ENCODE measurements at places on chromosomes 4 and X.

DNA sequence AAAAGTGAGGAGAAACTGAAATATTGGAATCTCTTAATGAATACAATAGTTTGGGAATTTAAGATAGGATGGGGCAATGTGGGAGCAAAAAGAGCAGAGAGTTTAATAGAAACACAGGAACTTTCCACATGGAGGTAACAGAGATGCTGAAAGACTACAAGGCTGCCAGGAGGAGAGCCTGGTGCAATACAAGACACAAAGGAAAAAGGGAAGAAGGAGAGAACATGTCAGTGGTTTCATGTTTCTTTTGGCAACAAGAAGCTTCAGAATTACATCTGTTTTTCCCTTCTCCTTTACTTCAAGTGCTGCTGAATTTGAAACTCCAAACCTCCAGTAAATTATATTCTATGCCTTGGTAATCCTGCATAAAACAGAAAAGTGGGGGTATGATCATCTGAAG lies 474.3 kb downstream of the FAT4 start:
- DNase-seq = no peak

- no peak for DNase-seq
Observed at GRCh38 chrX:118174516-118175098, 58.0 kb upstream of the KLHL13 start.

- no peak for DNase-seq
Observed at GRCh38 chr4:109125084-109125483, 177.4 kb downstream of the COL25A1 start.

DNA sequence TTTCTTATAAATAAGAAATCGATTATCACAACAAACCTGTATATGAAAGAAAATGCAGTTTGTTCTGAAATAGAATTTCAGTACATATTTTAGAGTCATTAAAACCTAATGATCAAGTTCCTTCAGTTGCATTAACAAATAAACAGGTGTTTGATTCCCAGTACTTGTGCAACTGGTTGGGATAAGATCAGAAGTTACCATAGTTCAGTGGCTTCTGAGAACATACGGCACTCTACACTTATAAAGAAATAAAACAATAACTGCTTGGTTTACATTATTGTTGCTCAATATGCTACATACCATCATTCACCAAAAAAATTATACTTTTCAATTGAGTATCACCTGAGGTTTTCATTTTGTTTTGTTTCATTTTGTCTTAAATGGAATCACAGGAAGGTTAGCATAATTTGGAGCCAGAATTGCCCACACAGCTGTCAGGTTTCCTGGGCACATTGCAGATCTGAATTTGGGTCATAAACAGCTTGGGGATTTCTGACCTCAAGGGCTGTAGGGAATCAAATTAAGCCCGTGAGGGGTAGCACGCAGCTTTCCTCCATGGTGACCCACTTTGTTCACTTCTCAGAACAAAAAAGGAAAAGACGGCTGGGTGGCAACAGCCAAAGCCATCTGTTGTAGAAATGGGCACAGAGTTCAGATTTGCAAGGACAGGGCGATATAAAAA lies 14.9 kb upstream of the CCNG2 start:
- no peak for DNase-seq

DNA sequence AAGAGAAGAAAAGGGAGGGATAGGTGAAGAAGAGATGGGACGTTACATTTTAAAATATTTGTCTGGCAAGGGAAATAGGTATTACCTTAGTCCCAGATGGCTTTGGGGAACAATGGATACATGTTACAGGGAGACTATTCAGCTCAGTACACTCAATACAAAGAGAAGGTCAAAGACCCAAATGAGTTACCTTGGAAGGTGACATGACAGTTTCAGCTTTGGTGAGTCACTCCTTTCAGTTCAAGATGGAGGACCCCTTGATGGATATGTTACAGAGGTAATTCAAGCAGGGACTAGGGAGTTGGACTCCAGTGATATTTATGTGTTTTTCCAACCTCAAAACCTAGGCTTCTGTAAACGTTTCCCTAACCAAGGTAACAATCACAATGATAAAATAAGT lies 5.0 kb downstream of the NOA1 start:
- DNase-seq = no peak

DNA sequence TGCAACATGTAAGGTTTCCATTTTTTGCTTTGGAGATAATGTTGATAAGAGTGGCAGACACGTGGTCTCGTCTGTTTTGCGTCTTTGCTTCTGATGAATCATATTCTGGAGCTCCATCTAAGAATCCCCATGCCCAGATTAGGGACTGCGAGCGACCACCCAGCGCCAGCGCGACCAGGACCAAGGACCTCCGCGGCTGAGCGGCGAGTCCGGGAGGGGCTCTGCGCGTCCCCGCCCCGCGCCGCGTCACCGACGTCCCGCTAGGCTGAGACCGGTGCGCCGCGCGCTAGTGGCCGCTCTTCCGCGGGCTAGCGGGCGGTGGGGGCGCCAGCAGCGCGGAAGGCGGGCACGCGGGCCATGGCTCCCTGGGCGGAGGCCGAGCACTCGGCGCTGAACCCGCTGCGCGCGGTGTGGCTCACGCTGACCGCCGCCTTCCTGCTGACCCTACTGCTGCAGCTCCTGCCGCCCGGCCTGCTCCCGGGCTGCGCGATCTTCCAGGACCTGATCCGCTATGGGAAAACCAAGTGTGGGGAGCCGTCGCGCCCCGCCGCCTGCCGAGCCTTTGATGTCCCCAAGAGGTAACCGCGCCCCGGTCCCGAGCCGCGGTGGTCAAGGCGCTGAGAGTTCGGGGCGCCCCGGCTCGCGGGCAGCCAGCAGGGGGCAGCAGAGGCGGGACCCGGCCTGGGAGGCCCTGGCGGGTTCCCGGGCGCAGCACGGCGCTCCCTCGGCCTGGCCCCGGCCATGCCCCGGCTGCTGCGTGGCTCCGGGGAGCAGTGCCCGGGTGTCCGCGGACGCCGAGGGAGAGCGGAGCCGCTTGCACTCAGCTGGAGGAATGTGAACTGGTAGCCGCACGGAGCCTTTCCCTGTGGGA lies at the start of gene SRD5A3:
SRD5A3 (plus strand) TSS at position 263 of the 871 bp plus-strand sequence; CDS start at position 358, 95 bp downstream.
- DNase-seq = peak; percentile 86

- no peak for DNase-seq
Observed at GRCh38 chr4:150126864-150127203, 48.6 kb downstream of the DCLK2 start.

- DNase-seq = peak; percentile 66
Observed at GRCh38 chrX:131812847-131813825, 210.0 kb upstream of the STK26 start.

- peak; percentile 75 for DNase-seq
Observed at GRCh38 chr4:170138580-170139194, 48.9 kb upstream of the AADAT start.

DNA sequence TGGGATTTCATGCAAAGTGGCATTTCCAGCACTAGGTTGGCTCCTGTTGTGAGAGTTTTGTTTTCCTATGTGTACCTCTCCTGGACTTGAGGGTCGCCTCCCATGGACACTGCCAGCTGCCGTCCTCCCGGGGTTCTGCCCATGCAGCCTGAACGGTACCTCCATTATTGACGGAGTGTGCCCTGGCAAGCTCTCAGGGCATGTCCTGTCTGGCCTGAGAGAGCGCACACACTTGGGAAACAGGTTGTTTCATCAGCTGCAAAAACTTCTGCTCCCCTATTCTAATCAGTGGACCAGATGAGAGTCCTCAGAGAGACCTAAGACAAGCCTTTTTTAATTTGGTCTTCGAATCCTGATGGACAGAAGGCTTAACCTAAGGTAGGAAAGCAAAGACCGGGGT lies 56.6 kb upstream of the HOPX start:
- no peak for DNase-seq
